ENCODE measurements at places on chromosomes 1 and 21.

DNA sequence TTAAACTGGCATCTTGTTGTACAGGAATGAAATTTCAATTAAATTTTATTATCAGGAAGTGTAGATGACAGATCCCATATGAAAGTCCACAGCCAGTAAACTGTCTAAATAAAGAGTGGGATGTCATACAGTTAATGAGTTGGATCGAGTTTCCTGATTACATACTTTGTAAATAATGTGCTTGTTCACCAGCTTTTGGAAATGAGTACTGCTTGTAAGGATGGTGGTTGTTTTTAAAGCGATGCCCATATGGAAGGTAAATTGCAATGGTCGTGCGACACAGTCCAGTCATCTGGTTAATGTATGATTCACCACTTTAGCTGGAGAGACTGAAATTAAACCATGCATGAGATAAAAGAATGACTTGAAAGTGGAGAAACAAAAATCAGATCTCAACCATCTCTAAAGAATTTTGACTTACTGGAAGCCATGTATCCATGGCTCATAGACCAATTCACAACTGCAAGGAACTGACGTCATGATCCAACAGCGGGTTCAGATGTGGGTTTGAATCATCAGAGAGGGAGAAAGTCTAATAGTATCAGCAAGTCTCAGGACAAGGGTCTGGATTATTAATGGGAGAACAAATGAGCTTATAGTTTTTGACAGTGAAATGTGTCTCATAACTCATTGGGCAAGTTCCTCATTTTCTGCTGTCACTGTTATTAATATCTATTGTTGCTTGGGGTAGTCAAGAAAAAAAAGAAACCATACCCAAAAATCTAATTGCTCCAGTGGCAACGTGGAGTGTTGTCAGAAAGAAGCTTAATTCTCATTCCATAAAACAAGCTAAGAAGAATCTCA lies 49.0 kb downstream of the MAP10 start:
- DNase-seq = no peak

DNA sequence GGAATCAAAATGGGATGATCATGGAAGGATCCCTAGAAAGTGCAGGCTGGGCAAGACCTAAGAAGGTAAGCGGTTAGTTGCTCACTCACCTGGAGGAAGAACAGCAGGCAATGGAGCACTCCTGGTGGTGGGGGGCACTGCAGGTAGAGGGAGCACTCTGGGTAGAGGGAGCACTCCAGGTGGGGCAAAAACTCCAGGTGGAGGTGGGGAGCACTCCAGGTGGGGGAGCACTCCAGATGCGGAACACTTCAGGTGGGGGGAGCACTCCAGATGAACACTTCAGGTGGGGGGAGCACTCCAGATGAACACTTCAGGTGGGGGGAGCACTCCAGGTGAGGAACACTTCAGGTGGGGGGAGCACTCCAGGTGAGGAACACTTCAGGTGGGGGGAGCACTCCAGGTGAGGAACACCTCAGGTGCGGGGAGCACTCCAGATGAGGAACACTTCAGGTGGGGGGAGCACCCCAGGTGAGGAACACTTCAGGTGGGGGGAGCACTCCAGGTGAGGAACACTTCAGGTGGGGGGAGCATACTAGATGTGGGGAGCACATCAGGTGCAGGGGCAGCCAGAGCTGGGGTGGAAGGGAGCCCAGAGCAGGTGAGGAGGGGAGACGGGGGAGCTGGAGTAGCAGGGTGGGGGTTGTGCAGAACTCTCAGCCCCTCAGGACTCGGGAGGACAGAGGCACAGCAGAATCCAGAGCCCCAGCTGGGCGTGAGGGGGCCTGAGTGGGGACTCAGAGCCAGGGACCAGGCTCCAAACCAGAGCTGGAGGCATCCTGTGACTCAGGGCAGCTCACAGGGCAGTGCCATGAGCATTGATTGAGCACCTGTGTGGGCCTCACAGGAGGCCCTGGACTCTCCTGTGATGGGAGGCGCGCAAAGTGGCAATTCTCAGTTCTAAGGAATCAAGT lies 37.7 kb upstream of the COL6A1 start:
- no peak for DNase-seq

GRCh38 chr1:225254676-225255075 lies 173.2 kb downstream of the LBR start:
- DNase-seq = no peak

DNA sequence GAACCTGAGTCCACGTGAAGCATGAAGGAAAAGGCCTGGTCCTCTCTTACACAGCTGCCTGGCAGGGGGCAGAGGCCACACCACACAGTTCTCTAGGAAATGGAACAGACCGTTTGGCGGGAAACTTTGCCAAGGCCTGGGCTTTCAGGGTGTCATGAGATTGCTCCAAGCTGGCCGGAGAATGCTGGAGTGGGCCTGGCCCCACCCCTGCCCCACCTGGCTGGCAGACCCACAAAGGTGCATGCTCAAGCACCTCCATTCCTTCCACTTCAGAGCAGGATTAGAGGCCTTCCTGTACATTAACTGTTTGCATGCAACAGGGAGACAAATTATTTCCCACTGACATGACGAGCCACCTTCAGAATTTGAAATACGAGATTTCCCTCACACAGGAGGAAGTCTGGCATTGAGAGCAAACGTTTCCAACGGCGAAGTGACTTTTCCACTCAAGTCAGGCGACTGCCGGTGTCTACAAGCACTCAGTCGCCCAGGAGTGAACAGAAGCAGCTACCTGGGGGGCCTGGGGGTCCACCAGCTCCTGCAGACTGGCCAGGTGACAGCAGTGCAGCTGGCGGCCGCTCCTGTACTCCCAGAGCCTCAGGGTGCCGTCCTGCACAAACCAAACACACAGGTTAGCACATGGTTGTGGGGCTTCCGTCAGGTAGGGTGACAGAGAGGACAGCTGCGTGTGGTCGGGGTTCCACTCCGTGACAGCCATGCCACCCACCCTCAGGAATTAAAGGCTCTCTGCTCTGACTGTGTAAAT lies 24.0 kb downstream of the WDR4 start:
- DNase-seq = no peak

- DNase-seq = no peak
Observed at GRCh38 chr1:222852326-222852725, 37.5 kb downstream of the DISP1 start.

DNA sequence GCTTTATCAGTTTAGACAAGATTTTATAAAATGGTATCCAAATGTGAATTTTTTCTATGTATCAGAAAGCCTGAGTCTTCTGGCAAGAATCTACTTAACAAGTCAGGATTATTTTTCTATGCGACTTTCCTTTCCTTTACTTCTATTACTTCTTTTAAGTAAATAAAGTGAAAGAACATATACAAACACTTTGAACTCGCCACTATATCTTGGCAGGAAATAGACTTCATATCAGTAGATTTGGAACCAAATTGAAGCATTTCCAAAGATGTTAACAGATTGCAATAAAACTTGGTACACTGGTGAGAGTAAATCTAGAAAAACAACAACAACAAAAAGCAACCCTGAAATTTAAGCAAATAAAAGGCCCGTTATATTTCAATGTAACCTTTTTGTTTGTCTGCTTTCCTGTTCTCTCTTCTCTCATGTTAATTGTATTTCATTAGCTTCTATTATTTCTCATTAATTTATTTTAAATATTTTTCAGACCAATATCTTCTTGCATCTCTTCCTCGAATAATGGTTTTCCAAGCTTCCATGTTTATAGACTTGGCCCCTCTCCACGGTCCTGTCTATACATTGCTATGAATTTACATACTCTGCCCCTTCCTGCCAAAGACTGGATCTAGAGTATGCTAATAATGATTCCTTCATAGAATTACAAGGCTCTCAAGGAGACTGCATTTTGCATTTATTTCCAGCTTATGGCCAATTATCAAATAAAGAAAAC lies 843.6 kb downstream of the ADGRL2 start:
- DNase-seq = no peak

- no peak for DNase-seq
Observed at GRCh38 chr1:29125788-29126187, 2.1 kb upstream of the TMEM200B start.

DNA sequence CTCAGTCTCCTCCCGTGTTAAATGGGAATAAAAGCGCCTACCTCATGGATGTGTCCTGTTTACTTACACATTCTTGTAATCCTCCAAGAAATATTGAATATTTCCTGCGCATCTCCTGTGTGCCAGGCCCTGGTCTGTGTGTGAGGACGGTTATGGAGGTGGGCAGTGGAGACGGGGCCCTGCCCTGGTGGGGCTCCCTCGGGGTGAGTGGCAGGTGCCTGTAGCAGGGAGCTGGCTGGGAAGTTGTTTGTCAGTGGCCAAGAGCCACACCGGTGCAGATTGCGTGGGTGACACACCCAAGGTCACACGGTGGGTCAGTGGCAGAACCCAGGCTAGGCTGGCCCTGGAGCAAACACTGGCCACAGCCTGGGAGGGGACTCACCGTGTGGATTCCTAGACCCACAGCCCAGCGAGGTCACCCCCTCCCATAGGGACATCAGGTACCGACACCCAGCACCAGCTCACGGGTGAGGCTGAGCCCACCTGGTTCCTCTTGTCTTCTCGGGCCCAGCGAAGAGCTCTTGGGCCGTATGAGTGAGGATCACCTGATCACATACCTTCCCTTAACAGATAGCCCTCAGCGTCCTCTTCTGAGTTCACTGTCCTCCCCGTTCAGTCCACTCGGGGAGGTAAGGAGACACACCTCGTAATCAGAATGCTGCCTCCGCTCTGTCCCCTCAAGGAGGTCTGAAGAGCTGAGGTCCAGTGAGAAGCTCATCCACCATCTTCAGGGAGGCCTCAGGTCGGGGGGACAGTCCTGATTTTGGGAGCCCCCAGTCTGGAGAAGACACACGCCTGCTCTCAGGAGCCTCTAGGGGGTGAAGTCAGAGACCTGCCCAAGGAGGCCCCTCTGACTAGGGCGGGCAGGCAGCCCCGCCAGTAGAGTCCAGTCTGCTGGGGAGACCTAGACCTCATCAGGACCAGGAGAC lies 349.6 kb downstream of the MATN1 start:
- DNase-seq = peak; percentile 38

DNA sequence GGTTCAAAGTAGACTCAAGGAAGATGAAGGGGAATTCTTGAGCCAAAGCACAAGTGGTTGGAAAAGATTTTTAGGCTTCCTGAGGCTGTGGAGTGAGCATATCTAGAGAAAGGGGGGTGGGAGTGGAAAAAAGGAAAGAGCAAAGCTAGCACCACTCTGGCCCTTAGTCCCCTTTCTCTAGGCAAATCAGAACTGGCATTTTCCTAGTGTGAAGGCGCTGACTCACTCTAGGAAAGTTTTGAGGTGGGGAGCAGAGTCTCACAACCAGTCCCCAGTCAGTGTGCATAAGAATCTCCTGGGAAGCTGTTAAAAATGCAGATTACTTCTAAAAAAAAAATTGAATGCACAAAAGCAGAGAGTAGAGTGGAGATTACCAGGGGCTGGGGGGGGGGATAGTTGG lies 3.4 kb upstream of the GPR89B start:
- no peak for DNase-seq

DNA sequence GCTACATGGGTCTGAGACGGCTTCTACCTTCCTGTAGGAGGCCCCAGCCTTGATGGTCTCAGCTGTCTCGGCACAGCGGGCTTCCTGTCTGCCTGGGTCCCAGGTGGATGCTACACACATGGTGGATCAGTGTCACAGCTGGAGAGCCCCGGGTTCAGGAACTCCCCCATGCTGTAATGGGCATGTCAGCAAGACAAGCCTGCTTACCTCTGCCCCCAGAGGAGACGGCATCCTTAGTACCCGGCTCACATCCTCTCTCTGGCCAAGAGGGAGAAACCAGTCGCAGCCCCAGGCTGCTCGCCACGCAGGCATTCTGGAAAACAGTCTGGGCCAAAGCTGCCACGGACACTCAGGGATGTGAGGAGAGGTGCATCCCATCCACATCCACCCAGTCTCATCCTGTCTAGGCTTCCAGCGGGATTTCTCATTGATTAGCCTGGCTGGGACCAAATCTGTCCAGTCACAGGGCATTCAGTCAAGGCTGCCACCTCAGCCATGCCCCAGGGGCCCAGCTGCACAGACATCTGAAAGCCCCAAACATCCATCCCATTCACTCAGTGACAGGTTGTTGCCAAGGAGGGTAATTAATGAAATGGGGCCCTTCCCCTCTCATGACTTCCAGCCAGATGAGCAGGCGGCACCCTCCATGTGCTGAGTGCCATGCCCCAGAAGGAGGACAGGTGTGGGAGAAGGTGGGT lies 10.5 kb downstream of the SNAP47 start:
- DNase-seq = no peak

GRCh38 chr1:23428136-23428905 lies 3.8 kb upstream of the TCEA3 start:
- DNase-seq = no peak

DNA sequence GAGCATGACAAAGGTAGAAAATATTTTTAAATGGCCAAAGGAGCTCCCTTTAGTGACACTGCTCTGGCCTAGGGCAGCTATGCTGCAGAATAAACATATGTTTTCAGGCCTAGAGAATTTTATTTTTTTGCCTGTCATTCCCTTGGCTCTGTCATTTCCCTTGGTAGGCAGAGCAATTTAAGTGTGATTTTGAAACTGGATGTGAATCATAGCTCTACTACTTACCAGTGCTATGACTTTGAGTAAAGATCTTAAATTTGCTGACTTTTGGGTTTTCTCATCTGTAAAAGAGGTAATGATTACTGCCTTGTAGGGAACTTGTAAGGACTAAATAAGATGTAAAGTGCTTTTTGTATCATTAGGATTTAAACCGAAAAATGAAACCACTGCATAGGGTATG lies 189.0 kb upstream of the ZRANB2 start:
- DNase-seq = no peak

GRCh38 chr1:116737020-116737854 lies 17.0 kb upstream of the CD2 start:
- DNase-seq = peak; percentile 90

- DNase-seq = no peak
Observed at GRCh38 chr1:203796236-203796605, 798 bp downstream of the ZBED6 start.

DNA sequence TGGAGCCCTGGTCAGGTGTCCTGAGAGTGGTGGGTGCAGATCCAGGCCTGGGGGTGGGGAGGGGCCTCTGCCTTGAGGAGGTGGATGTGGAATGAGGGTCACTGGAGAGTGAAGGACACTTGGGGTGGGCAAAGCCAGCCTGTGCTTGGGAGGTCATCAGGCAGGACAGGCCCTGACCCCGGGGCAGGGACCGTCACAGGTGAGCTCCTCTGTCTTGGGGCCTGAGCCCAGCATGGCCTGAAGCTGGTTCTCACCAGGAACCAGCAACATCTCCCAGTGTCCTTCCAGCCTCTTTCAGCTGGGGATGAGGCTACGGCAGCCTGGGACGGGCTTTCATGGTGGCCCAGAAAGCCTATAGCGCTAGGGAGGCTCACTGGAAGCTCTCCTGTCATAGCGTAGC lies 831 bp upstream of the KRTAP10-2 start:
- DNase-seq = peak; percentile 41

DNA sequence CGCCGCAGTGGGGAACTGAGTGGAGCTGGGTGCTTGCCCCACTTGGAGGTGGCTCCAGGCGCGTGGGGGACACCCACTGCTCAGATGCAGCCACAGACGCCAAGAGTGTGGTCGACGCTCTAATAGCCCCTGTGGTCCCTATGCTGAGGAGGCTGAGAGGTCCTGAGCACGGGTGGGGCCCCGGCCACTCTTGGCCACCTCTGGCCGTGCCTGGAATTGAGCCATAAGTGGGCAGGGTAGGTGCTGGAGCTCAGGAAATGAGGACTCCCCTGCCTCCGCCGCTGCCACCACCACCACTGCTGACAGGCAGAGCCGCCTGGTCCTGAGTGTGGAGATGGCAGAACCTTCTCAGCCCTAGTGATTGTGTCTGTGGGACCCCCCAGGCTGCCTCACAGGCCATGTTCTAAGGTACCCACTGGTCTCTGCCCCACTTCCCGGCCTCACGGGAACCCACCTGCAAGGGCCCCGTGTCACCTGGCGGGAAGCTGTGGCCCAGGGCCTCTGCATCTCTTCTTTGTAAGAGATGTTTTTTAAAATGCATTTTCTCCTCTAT lies 34.6 kb upstream of the DIP2A start:
- DNase-seq = peak; percentile 73

Measured in activated CD8-positive, alpha-beta memory T cell treated with anti-CD3 and anti-CD28 coated beads for 24 hours (primary cell).